ENCODE measurements at places on chromosomes 12 and 14.
A peak's percentile ranks its signal among the peaks of the same experiment; 100 is the strongest.

DNA sequence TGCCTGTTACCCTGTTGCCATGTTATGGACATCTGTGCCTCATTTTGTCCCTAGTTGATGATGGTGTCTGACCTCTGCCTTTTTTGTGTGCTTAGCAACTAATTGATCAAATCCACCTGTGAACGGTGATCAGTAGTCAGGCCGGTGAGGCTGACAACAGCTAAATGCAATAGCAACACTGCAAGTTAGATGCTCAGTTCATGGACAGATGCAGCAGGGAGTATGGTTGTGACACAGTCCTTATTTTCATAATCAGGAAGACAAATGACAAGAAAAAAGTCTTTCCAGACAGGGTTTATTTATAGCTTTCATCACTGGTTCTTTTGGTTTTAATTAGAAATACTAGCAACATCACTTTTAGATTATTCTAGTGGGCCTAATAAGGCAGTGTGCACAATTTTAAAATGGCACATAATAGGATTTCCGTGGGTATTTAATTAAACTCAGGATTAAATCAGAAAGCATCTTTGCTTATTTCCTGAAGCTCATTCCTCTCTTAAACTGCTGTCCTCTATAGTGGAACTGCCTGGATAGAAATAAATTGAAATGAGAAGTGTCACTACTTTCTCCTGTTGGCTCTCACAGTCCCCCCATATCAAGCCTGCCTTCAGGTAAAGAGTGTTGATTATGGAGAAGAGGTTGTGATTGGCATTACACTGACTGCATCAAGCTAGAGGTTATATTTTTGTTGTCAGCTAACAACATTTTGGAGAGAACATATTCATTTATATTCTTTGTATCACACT, 281.1 kb upstream of the NAV3 start:
- peak; percentile 53 for DNase-seq

DNA sequence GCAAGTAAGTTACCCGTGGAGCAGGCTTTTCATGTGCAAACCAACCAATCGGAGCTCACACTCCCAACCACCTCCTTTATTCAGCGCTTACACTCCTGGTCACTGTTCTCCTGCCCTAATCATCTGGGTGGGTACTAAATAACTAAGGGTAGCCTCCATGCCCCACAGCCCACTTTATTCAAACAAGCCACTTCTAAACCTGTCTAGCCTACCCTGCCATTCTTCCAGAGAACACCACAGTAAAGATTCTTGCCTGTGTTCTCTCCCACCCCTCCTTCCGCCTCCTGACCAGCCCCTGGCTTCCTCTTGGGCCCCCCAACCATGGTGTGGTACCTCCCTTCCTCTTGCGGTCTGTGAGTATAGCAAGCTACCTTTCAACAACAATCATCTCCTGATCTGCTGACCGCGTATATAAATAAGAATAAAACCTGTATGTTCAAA, 581.9 kb downstream of the VRK1 start:
- DNase-seq = no peak

DNA sequence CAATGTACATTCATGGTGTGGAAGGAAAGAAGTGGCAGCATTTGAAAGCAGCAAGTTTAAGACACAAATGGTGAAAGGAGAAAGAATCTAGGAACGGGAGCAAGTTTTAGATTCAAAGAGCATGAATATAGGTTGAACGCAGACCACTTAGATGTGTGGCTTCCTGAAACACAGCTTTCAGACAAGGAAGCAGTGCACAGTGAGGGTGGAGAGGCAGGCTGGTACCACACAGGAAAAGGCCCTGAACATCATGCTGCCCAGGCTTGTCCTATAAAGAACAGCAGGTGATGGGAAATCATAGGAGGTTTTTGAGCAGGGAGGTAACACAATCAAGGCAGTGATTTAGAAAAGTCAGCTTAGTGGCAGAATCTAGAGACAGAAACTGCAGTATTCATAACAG, 35.6 kb downstream of the GNS start:
- no peak for DNase-seq

DNA sequence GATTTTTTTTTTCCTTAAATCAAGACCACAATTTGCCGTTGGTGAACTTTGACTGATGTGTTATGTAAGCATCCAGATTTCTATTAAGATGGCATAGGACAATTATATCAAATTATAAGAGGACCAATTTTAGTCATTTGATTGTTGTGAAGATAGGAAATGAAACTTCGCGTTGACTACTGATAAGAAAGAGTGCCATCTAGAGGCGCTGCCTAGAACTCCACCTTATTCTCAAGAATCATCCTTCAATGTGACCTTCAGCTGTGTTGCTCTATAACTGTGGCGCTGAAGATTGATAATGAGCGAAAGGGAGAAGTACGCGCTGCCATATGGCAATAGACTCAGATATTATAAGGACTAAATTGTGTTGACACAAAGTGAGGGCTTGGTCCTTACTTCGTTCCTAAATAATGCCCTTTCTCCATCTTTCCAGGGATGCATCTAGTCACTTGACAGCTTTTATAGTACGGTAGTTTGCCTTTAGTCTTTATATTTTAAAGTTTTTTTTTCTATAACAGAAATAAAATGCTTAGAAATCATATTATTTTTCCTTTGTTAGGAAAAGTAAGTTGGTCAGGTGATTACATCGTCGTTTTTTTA, 350.8 kb upstream of the STXBP6 start:
- peak; percentile 87 for DNase-seq

GRCh38 chr14:83566567-83566966, 1963.4 kb upstream of the FLRT2 start:
- DNase-seq = no peak

DNA sequence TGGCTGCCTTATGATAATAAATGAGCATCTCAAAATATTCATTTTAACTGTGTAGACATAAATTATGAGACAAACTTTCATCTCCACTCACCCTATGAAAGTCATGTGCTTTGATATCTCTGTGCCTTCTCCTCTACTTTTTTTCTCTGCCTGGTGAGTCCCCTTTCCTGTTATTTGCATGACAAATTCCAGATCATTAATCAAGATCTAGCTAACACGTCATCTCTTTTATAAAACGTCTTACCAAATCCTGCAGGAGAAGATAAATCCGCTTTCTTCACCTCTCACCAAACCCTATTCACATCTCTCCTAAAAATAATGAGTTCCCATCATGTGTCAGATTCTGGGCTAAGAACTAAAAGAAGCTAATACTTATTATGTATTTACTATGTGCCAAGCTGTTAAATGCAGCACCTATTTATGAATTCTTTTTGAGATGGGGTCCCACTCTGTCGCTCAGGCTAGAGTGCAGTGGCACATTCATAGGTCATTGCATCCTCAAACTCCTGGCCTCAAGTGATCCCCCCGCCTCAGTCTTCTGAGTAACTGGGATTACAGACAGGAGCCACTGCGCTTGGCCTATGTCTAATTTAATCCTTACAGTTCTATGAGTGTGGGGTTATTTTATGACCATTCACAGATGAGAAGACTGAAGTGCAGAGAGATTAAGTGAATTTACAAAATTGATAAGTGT, 26.7 kb downstream of the SPX start:
- DNase-seq = peak; percentile 72

- no peak for DNase-seq
These were observed 972.6 kb downstream of the TMTC2 start for GRCh38 chr12:83659321-83659720.

DNA sequence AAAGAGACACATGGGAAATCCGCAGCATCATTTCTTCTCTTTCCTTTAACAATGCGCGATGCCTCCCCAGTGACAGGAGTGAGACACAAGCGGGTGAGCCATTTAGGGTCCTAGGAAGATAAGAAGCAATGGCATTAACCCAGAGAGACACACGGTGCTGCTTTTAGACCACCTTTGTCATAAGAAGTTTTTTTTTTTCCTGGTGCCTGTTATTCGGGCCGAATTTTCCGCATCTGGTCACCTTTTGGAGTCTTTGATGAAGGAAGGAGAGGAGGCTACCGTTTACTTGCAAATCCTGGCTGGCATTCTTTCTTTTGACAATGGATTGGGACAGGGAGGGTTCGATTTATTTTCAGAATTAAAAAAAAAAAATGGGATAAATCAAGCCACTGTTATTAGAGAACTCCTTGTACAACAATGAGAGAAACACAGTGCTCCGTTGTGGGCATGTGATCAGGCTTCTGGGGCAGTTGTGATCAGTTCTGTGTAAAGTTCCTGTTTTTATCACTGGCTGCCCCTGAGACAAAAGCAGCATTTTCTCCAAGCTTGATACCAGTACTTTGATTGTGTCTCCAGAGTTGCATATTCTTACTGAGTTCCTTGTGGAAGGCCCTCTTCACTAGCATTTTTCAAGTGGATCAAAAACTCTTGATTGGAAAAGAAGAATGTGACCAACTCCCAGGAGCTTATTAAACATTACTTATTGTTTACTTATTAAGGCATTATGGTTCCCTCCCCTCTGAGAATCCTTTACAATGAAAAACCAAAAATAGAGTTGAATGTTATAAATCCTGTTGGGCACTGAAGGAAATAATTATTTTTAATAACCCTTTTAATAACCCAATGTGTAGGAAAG, 1.1 kb downstream of the DIP2B start:
- peak; percentile 18 for DNase-seq

GRCh38 chr12:65196762-65197567, 27.6 kb downstream of the LEMD3 start:
- no peak for DNase-seq

DNA sequence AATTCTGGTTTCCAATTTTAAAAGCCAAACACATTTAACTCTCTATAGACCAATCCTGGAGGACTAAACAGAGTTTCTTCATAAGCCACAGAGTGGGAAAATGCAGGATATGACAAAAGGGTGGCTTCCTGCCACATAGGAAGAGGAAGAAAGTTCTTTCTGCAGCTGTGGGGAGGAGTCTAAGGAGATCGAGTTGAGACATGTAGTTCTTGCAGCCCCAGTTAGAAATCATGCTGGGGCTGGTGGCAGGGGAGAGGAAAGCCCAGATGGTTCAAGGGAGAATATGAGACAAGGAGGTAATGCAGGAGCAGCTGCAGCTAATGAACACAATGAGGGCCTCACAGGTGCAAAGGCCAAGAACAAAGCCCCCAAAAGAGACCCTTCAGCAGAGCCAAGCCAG, 85.0 kb upstream of the ARID2 start:
- DNase-seq = no peak

DNA sequence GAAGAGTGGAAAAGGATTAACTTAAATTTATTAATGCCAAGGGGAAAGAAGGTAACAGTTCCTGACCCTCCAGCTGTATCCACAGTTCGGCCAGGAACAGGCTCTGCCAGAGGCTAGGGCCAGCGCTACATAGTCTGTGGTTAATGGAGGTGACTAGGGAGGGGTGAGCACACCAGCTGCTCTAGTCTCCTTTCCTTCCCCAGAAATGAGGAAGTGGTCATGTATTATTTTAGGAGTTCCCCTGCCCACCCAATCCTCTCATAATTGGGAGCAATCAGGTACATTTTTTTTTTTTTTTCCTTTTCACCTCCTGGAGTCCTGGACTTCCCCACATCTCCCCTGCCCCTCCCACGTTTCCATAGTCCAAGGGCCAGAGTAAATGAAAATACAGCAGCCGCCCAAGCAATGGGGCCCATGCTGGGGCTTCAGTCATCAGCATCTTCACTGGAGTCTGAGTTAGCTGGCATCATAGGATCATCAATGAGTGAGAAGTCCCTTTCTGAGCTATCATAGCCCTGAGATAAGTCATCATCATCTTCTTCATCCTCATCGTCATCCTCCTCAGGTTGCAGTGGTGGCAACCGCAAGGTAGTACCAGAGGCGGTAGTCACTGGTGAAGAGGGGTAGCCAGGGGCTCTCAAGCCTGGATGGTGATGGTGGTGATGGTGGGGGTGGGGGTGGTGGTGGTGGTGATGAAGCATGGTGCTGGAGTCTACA, 1.5 kb upstream of the SUPT16H start:
- no peak for DNase-seq

- peak; percentile 22 for DNase-seq
These were observed 8.3 kb upstream of the VDR start for GRCh38 chr12:47913081-47913480.

DNA sequence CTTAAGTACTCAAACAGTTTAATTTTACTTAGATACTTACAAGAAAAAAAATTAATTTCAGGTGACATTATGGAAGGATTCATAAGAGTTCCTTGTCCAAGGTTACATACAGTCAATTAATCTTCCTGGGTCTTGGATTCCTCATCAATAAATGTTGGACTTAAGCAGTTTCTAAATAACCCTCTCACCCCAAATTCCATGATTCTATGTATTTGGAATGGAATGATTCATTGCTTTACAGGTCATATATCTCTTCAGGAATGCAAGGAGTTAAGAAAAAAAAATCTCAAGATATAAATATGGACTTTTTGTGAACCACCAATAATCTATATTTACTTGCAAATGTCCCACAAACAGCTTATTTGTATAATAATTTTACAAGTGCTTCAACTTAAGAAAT, 84.2 kb upstream of the BMP4 start:
- DNase-seq = no peak

Data from NCI-H82 (cell line).